CD8-positive, alpha-beta memory T cell (primary cell): ENCODE measurements at places on chromosomes 2 and 18. TPM values are rescaled to one million over a fixed set of nuclear protein-coding genes. Genes with fewer than 3 reads are reported as not detected.

The IGFBP5 gene
- total RNA-seq: not detected

DNA sequence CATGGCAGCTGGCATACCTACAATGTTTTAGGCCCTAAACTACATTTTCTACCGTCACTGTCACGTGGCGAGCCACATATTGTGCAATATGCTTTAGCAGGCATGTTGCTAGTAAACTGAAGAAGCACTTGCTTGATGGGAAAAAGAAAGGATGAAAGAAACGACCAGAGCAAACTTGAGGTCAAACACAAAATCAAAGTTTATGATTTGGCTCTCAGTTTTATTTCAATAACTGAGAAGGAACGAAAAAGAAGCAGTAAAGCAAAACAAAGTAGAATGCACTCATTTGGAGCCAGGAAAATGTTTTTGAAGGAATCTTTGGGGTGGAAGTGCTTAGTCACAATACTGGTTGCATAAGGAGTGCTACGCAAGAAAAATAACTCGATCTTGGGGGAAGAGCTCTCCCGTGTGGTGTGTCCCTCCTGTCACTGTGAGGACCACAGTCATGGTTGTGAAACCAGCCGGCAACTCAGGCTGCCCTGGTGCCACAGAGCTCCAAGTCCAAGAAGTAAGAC is 349.8 kb downstream of the RBM43 start:
- DNase-seq: no peak

- no peak for DNase-seq
Observed at GRCh38 chr2:120734930-120735651, 577 bp upstream of the GLI2 start.

DNA sequence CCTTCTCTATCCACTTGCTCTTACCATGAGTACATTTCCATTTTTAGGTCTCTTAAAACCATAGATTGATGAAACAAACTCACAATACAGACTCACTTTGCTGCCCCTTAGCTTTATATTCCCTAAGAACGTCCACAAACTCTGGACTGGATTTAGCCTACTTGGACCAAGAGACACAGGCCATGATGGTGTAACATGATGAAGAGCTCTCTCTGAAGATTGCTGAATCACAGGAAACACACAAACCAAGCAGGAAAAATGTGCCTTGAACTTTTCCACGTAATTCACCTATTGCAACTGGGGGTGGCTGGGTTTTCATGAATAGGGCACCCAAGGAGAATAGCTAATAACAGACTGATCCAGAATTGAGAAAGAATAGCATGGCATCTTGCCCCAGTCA is 201.7 kb upstream of the RBBP8 start:
- no peak for DNase-seq

- no peak for DNase-seq
Observed at GRCh38 chr18:52701219-52701935, 361.4 kb downstream of the DCC start.

- DNase-seq: no peak
Observed at GRCh38 chr2:97695744-97696143, 17.6 kb upstream of the ZAP70 start.
